ENCODE measurements at places on chromosomes 4 and X.

- no peak for DNase-seq
These were observed 191.6 kb upstream of the GALNTL6 start for GRCh38 chr4:171621646-171622045.

DNA sequence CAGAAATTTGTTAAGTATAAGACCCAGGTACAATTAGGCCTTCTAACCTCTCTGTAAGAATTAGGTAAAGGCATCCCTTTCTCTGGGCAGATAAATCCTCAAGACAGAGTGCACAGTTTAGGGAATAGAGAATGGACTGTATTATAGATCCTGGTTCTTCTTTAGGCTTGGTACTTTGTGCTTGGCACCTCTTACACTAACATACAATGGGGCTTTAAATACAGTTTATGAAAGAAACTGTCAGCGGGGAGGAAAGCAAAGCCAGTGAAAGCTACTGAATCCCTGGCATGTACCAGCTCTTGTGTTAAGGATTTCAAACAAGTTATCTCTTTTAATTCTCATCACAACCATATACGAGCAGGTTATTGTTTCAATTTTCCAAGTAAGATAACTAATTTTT is 1350.0 kb downstream of the ADGRL3 start:
- no peak for DNase-seq

- no peak for DNase-seq
These were observed 41.3 kb upstream of the GRPEL1 start for GRCh38 chr4:7109169-7109568.

GRCh38 chr4:87857789-87858188 is 25.0 kb downstream of the MEPE start:
- DNase-seq = no peak

- no peak for DNase-seq
These were observed 22.0 kb upstream of the ZCCHC4 start for GRCh38 chr4:25290490-25291067.

GRCh38 chr4:76622717-76623116 is 187.7 kb downstream of the SHROOM3 start:
- DNase-seq = no peak

DNA sequence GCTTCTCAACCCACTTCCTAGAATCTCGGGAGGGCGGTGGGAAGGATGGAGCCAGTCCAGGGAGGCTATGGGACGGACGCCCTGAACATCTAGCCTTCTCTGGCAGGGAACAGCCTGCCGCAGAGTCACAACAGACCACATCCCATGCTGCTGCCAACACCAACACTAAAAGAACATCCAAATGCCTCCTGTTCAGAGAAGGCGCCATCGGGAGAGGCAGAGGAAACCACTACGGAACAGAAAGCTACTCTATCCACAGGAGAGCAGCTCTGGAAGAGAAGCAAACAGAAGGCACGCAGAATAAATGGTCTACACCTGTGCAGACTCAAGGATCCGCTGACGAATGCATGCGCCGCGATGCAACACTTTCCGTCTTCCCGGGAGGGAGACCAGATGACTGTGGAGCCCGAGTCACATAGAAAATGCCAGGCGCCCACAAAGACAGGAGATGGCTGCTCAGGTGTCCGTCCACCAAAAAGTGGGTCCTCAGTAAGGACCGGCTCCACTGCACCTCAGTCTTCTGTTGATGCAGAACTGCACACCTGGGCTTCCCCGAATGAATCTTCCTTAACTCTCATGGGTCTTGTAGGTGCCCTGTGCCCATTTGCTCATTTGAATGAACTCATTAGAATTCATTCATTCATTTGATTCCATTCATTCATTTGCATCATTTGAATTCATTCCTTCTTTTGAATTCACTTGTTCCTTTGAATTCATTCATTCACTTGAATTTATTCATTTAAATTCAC is 217.5 kb downstream of the DHRSX start:
- no peak for DNase-seq

DNA sequence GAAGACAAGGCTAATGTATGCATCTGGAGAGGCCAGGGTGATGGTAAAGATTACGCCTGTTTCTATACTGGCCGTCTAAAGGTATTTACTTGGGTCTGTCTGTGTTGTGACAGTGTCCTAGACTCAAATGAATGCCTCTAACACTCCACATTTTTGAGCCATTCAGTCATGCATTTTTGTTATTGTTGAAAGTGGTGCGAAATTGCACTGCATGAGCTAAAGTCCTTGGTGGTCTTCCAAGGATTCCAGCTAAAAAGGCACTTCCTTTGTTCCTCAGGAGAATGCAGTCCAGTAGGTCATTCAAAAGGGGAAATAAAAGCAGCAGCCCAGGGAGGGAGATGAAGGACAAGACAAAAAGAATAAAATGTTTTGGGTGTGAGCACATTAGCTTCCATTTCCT is 3.0 kb downstream of the GPC4 start:
- no peak for DNase-seq

DNA sequence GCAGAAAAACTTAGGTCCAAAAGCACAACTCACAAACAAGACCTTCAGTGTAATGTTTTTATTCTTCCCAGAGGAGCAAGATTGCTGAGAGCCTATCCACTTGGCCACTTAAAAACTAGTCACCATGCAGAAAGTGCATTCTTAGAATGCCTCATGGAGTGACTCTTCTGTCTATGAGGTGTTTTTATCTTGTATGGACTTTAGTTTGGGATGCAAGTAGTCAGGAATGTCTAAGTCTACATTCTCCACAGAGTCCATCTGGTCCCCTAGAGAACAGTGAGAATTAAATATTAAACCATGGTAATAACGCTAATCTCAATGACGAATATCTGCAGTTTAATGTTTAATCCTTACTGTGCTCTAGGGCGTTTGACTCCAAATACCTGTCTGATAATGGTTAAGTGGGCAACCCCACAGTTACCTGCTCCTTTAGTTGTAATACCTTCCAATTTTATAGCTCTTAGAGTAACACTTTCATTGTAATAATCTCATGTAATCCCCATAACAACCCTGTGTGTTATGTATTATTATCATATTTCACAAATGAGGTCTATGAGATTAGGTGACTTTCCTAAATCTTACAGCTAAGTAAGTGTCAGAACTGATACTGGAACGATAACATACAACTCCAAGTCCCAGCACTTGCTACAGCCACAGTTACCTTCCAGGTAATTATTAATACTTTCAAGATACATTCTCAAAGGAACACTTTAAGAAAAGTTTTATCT is 235.6 kb upstream of the JADE1 start:
- DNase-seq = no peak

- DNase-seq = no peak
These were observed 109.8 kb downstream of the SORBS2 start for GRCh38 chr4:185702147-185702663.
